ENCODE measurements at places on chromosomes 2 and 18.

DNA sequence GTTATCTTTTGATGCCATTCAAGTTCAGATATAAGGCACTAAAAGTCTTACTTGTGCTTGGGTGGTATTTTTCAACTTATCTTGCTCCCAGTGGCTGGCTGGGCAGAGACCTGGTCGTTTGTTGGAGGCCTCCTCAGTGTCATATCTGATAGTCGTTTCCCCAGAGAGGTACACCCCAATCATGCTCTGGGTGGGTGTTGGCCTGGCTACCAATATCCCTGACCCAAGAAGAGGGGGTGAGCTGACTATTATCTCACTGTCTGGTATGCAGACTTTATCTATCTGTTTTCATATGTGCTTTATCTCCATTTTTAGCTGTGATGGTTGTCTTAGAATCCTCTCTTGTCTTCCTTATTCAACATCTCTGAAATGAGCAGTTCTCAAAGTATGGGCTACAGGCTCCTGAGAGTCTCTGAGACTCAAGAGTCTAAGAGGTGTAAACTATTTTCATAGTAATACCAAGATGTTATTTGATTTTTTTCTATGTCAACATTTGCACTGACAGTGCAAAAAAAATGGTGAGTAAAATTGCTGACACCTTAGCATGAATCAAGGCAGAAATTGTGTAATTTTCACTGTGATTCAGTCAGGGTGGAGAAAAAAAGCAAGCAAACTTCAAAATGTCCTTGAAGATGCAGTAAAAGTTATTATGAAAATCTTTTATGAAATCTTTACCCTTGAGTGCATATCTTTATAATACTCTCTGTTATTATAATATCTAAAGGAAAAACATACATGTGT lies 12.3 kb upstream of the PLEK start:
- DNase-seq, result no peak

DNA sequence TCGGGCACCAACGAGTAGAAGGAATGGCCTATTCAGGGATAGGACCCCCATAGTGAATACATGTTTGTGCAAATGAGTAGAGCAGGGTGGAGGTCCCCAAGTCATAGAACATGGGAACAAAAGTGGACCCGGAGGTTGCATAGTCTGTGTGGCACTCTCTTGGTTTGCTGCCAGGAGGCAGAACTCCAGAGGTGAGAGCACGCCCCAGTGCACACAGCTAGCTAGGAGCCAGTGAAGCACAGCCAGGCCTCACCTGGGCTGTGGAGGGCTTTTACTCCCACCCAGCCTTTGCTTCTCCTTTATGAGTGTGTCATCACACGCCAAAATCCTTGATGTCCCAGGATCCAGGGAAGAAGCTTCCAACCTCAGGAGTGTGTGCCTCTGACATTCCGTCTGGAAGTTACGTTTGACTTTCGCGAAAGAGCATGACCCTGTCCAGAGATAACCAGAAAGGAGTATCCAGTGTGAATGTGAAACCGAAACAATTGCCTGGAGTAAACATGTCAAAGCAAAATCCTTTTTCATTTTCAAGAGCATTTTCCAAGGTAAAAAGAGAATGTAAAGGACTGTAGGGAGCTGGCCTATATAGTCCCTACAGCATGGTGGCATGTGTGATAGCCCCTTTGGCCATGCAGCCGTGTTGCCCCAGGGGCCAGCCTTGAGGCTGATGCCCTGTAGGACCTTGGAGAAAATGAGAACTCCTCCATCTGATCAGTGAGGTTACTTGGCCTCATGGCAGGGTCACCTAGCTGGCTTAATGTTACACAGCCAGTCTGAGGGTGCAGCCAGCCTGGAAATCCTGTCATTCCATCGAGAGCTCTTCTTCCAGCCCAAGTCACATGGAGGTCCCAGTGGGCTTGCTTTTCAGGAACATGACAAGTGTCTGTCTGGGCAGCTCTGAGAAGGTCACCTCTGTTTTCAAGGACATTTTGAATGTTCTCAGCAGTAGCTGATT lies 8.8 kb downstream of the TRIB2 start:
- DNase-seq, result no peak

DNA sequence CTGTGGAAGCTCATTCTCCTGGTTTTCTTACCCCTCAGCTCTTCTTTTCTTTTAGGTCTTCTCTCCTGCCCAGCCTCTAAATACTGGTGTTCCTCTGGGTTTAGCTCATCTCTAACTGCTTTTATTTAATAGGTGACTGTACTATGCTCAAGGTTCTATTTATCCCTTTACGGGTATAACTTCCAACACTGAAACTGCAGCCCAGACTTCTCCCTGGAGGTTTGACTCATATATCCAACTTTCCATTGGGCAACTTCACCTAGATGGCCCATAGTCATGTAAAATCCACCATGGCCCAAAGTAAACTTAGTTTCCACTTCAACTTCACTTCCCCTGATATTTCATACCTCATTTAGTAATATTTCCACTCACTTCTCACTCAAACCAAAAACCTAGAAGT lies 273.1 kb downstream of the PLCL1 start:
- no peak for DNase-seq

DNA sequence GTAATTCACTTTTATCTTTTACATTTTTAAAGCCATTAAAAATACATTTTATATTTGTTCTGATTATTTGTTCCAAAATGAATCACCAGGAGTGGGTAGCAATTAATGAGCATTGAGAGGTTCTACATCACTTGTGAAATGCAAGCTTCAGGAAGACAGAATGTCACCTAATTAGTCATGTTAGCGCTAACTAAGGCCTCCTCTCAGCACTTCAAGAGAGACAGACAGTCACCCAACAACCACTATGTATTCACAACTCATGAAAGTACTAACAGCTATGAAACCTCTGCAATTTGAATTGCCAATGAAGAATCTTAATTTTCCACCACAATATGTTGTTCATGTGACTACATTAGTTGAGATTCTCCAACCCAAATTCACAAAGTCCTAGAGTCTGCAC lies 611.0 kb downstream of the KCNJ3 start:
- no peak for DNase-seq

DNA sequence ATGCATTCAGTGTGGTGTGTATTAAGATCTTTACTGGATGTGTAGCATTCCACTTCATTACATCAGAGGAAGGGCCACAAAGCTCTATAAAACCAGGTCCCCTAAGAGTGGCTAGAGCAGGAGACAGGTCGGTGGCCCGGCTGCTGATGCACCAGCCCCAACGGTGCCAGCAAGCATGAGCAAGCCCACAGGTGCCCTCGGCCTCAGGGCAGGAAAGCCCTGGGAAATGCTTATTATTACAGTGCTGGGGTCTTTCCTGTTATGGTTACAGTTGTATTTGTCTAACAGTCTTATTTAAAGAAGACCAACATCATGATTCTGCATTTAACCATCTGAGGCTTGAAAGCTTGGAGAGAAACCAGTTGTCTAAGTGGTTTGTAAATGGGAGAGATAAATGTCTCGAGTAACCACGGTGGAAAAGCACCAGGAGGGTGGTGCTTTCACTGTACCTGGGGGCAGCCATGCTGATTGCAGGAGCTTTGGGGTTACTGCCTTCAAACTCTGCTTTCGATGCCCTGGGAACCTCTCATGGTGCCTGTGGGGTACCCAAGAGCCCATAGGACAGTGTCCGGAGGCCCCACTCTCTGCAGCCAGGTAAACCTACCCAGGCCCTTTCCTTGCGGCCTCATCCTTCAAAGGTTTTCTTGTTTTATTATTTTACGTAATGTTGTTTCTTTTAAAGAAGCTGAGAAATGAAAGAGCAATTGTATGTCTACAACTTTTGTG lies 133.1 kb downstream of the SH3RF3 start:
- DNase-seq, result no peak

- DNase-seq, result no peak
These were observed 201.8 kb upstream of the FN1 start for GRCh38 chr2:215637651-215638050.

DNA sequence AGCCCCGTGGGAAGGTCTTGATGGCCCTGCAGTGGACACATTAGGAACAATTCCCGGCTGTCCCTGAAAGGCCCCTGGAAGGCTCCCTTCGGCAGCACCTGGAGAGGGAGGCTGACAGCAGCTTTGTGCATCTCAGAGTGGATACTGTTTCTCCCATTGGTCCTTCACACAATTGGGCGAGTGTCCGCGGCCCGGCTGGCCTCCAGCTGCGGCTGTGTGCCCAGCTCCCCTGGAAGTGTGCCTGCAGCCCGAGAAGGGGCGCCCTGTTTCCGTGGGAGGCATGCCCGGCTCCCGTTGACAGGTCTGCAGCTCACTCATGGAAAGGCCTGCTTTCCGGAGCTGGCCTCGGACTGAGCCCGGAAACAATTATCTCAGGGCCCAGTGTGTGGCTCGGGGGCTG lies 103.7 kb downstream of the LPIN1 start:
- DNase-seq, result no peak

DNA sequence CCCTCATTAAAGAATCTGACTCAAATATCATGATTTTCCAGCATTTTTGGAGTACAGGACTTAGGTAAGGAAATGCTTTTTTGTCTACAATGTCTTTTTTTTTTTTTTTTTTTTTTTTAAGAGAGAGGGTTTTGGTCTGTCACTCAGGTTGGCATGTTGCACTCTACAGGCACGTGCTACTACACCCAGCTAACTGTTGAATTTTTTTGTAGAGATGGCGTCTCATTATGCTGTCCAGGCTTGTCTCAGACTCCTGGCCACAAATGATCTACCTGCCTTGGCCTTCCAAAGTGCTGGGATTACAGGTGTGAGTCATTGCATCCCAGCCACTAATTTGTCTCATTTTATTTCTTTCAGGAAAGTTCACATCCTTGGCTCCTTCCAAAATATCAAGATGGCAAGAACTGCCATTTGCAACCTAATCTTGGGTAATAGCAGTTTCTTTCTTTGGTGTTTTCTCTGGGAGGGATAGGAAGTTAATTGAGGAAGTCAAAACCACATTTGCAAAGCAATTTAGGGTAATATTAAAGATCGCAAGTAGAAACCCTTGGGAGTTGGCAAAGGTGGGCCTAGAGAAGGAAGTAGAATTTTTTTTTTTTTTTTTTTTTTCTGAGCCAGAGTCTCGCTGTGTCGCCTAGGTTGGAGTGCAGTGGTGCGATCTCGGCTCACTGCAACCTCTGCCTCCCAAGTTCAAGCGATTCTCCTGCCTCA lies 15.5 kb downstream of the PNO1 start:
- DNase-seq, result no peak

Data from nephron progenitor cell (in vitro differentiated cells).